ENCODE measurements at places on chromosomes 3 and 15.

- no peak for DNase-seq
These were observed 1.4 kb downstream of the NDUFB4 start for GRCh38 chr3:120597445-120598049.

GRCh38 chr15:82138306-82138705 is 92.5 kb upstream of the MEX3B start:
- no peak for DNase-seq

DNA sequence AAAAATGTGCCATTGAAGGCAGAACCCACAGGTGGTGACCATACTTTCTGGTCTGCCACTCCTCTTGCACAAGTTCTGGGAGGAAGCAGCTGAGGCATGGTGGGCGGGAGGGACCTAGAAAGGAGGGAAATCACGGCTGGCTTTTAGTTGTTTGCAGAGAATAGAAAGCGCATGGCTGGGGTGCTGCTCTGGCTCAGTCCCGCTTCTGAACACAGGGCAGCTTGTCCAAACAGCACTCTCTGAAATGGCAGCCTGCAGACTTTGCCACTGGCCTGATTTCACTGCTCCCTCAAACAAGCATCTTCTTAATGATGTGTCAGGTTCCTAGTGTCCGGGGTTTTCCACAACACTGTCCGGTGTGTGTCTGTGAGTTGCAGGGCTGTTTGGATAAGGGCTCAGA is 76.7 kb downstream of the AAGAB start:
- peak; percentile 71 for DNase-seq

DNA sequence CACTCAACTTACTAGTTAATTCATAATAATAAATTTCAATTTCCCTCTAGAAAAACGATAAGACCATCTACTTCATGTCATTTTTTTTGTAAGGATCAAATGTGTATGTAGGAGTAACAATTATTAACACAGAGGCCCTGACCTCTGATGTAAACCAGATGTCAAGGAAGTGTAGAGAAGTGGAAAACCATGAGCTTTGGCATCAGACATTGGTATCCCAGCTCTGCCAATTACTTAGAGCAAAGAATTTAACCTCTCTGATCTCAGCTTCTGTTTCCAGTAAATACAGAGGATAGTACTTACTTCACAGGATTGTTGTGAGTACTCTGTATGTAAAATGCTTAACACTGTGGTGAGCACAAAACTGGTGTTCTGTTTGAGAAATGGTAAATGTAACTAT is 17.5 kb downstream of the AQR start:
- no peak for DNase-seq

DNA sequence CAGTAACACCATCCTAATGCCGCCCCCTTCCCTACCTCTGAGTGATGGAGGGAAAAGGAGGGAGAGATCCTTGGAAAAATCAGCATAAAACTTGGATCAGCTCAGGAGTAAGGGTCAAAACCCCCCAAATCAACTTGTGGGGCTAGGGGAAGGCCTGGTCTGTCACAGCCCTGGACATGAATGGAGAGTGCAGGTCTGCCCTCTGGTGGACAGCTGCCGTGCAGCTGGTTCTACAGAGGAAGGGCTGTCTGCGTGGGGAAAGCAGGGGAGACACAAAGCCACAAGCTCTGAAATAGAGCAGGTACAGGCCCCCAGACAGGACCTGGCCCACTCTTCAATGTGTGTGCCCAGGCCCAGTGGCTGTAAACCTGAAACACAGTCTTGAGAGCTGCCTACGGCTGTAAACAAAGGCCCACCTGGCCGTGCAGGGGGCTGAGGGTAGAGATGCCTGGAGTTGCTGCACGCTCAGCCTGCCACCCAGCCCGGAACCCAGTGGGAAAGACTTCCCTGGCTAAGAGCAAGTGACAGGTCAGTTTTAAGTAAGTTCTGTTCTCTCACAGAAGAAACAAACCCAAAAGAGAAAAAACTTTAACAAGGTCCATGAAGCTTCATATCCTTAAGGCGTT is 16.4 kb downstream of the CLK3 start:
- peak; percentile 69 for DNase-seq

DNA sequence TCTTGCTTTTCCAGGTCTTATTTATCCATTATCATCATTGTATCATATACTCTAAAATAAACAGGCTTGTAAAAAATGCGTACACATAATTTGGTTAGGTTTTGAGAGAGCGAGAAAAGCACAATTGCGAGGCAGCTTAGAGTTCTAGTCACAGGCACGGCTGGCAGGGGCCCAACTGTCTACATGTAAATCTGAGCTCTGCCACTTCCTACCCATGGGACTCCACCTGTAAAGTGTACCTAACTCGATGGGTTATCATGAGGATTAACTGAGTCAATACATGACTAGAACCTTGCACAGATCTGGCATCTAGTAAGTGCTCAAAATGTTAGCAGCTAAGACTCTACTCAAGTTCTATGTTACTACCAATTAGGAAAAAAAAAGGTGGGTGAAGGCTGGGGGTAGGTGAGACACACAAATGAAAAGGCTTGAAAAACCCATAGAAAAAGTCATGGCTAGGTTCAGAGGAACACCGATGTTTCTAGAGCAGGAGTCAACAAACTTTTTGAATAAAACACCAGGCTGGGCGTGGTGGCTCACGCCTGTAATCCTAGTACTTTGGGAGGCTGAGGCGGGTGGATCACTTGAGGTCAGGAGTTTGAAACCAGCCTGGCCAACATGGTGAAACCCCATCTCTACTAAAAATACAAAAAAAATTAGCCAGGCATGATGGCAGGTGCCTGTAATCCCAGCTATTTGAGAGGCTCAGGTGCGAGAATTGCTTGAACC is 36.2 kb downstream of the GLB1 start:
- no peak for DNase-seq

GRCh38 chr3:29512641-29513040 is 231.8 kb downstream of the RBMS3 start:
- DNase-seq = no peak

DNA sequence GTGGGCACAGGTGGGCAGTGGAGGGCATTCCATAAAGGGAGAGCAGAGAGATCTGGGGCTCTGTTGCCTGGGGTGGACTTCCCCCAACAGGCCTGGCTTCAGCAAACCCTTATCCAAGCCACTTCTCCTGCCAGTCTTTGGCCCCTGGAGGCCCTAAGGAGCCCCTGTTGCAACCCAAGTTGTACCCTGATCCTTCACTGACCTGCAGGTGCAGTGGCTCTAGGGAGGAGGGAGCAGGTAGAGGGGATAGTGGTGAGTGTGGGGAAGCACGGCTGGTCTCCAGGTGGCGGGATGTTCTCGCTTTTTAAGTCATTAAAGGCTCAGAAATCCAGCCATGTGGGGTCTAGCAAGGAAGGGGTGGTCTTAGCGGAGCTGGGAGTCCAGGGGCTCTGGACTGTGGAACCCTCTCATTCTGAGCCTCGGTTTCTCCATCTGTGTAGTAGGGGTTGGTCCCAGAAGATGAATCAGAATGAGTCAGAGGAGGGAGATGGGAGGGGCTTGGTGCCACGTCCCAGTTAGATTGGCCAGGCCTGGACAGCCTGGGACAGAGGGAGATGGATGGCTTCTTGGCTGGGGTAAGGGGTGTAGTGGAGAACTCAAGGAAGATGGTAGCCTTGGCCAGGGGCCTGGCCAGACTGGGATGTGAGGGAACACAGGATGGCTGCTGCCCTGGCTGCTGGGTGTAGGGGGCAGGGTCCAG is 2.6 kb downstream of the ZBTB47 start:
- DNase-seq = no peak

DNA sequence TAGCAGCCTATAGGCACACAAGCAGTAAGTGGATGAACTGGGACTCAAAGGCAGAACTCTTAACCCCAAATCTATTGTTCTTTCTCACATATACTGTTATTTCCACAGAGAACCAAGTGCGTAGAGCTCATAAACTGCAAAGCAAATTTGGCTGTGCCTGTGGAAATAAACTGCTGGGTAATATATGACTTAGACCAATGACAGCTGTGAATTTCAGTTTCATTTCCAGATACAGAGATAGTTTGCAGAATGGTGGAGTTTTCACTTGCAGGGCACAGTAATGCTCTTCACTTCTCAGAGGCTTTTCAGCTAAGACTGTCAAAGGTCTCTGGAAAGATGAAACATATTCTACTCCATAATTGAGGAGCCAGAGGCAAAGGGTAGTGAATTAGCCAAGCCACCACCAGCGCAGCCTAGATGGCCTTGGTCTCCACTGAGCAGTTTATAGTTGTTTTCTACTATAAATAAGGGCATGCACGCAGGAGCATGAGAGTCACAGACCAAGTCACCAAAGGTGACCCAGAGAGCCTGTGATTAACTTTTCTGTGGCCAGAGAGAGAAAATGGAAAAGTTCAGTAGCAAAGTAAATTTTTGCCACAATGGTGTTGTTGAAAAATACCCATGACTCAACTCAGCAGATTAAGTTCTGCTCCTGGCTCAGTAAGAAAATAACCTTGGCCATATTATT is 180.7 kb upstream of the GRM7 start:
- no peak for DNase-seq

DNA sequence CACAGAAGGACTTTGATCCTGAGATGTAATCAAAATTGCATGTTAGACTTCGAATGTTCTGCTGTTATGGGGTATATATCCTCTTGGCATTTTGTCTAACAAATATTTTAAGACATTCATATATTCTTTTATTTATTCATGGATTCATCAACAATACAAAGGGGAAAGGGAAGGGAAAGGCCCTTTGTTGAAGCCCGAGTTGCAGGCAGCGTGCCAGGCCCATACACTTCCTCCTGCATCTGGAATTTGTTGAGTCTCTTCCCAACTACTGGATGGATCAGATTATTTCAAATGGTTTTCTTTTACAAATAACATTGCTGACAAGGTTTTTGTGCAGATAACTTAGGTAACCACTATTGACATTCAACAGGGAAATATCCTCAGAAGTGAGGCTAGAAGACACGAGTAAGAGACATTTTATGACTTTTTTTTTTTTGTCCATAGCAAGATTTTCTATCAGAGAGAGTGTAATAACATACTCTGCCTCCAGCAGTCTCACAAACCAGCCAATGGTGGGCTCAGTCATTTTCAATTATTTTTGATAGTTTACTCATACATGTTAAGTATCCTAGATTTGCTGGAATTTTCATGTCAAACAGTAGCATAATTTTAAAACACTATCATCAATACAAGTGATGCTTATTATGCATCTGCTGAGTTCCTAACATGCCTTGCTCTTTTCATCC is 94.3 kb downstream of the RPL39L start:
- peak; percentile 40 for DNase-seq

DNA sequence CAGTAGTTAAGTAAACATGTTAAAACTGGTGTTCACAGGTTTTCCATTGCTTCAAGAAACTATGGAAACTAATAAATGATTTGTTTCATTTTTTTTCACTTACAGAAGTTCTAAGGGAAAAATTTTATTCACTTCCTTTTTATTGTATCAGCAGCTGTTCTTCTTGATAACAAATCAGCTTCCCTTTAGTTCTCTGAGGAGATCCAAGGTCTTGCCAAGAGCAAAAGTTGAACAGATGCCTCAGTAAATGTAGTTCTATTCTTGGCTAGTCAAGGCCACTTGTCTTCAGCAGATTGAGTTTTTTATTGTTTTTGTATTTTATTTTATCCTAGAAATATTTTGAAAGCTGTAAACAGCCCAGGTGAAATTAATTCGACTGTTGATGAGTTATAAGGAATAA is 41.8 kb downstream of the KCNH8 start:
- no peak for DNase-seq

DNA sequence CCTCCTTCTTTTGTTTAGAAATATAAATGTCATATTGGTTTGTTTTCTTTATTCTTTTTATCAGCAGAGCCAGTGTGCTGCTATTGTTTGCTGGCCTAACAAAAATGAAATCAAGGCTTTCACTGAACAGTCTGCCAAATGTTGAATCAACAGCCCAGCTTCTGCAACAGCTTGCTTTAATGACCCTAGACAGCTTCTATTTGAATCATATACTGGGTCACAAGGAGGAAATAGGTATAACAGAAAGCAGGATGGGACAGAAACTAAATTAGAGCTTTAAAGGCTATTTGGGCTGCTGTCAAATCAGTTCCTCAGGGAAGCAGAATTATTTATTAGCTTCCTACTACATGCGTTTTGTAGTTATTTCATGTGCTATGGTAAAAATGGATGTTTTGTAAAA is 12.1 kb upstream of the DNAJC13 start:
- DNase-seq = no peak

GRCh38 chr3:23493889-23494288 is 290.8 kb downstream of the UBE2E2 start:
- no peak for DNase-seq

DNA sequence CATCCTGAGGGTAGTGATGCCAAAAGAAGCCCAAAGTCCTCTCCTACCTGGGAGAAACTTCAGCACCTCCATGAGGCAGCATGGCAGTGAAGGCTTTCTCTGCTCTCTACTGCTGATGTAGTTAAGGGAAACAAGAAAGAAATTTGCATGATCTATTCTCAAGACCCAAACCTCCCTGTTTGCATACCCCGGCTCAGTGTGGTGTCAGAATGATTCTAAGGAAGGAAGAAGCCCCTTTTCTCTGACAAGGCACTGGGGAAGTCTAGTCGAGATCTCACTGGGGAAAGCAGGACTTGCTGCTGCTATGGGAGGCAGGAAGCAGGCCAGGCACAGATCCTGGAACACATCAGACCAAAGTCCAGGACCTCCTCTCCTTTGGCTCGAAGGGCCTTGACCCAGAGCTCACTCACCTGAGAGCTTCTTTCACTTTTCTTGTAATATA is 89.4 kb upstream of the ICE2 start:
- no peak for DNase-seq

- DNase-seq = no peak
These were observed 83.1 kb downstream of the DIPK2A start for GRCh38 chr3:144054766-144055165.

DNA sequence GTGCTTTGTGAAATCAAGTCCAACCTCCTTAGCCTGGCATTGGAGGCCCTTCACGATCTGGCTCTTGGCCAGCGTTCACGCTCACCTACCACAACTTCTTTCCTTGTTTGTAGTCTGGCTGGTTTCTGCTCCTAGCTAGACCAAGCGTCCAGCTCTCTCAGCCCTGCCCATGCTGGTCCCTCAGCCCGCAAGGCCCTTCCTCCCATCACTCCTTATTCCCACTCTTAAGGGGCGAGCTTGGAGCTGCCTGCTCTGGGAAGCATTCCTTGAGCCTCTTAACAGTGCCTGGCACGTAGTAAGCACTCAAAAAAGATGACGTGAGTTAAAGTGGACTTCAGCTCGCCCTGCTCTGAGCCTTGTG is 8.7 kb downstream of the SLC6A6 start:
- no peak for DNase-seq

GRCh38 chr15:83587091-83587490 is 66.8 kb upstream of the ADAMTSL3 start:
- no peak for DNase-seq

GRCh38 chr3:89613241-89613640 is 505.8 kb downstream of the EPHA3 start:
- DNase-seq = no peak

GRCh38 chr3:38588371-38588971 is 61.0 kb downstream of the SCN5A start:
- DNase-seq = no peak

- no peak for DNase-seq
These were observed 28.8 kb upstream of the LEKR1 start for GRCh38 chr3:156797368-156797767.

DNA sequence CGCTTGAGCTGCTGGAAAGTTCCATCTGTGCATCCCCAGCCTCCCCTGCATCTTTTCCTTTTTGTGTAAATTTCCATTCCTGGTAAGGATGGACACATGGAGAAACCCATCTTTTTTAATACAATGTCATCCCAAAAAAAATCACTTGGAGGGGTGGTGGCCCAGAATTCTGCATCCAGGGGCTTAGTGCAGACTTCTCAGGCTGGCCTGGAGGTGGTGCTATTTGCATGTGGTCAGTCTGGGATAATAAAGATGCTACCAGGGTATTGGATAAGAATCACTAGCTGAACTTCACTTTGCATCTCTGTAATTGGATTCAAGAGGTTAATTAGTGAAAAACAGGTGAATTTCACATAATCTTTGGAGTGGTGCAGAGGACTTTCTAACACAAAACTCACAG is 1.8 kb upstream of the ZSCAN2 start:
- peak; percentile 54 for DNase-seq
